HEK293T (cell line): ENCODE measurements at places on chromosomes 7 and 10.

DNA sequence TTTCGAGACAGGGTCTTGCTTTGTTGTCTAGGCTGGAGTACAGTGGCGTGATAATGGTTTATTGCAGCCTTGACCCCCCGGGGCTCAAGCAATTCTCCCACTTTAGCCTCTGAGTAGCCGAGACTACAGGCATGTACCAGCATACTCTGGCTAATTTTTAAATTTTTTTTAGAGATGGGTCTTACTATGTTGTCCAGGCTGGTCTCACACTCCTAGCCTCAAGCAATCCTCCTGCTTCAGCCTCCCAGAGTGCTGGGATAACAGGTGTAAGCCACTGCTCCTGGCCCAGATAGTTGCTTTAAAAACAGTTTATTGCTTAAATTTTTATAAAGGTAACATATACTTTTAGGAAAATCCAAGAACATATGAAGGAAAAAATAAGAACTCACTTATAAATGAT is 26.3 kb downstream of the NEURL1 start:
- DNase-seq = no peak

DNA sequence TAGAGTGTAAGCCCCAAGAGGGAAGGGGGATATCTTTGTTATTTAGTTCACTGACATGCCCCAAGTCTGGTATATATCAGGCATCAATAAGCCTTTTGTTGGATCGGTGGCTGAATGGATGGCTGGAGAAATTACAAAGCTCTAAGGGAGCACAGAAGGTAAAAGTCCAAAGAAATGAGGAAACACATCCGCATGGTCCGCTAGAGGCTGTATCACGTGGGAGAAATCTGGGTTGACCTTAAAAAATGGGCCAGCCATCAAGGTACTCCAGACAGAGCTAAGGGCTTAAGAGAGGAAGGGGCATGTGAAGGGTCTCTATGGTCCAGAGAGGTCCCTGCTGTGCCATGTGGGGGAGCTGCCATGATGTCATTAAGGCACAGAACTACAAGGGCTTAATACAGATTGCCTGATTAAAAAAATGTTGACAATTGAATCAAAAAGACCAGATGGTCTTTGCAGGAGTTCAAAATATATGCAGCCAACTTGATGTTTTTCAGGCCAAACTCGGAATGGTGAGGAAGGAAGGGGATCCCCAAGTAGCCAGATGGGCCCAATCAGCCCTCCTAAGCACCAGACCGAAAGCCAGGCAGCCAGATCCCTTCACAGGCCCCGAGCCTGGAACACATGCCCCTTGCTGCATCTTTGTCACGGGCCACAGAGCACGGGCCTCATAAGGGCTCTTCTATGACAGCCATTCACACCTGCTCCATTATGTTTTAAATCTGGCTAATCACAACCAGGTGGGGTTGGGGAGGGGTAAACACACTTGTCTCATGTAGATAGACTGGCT is 31.9 kb downstream of the SCRN1 start:
- no peak for DNase-seq

GRCh38 chr10:2145491-2145890 is 408.2 kb upstream of the ADARB2 start:
- DNase-seq = no peak

- no peak for DNase-seq
Measured at GRCh38 chr10:101035916-101036702, 5.1 kb downstream of the SFXN3 start.

- no peak for DNase-seq
Measured at GRCh38 chr10:34156781-34157425, 658.2 kb downstream of the PARD3 start.

DNA sequence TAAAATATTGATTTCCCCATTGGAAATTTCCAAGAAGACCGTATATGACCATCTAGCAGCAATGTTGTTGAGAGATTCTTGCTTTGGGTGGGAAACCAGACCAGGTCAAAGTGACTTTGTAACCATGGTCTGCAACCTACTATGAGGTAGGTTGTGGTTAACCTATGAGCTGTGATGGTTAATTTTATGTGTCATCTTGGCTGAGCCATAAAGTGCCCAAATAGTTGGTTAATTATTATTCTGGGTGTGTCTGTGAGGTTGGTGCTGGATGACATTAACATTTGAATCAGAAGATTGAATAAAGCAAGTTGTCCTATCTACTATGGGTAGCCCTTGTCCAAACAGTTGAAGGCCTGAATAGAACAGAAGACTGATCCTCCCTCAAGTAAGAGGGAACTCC is 18.3 kb upstream of the RALA start:
- DNase-seq = no peak
